Keratinocyte (primary cell): ENCODE measurements at places on chromosomes 16 and 17.

GRCh38 chr16:59470556-59470955, 736.4 kb upstream of the GOT2 start:
- no peak for DNase-seq

- DNase-seq, result no peak
These were observed 65.1 kb downstream of the NOG start for GRCh38 chr17:56658648-56659047.

- DNase-seq, result no peak
These were observed 94.3 kb downstream of the CYLD start for GRCh38 chr16:50836121-50836621.

GRCh38 chr17:75517297-75517865, 1.1 kb downstream of the TSEN54 start:
- no peak for DNase-seq

DNA sequence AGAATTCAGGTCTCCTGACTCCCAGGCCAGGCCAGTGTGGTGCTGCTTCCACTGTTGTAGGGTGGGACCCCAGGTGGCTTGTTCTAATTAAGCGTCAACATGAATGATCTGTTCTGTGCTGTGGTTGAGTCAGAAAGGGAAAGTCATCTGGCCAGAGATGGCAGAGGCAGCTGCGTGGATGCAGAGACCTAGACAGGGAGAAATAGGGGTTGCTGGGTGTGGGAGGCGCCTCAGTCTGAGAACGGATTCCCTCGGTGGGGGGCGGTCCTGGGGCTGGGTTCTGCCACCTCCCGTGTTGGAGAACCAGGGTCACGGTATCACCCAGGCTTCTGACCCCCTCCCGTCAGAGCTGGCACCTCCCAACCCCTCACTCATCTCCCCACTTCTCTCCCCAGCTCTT, 5.6 kb downstream of the FBRS start:
- DNase-seq, result no peak

GRCh38 chr17:61662186-61662585, 71.2 kb upstream of the NACA2 start:
- no peak for DNase-seq

DNA sequence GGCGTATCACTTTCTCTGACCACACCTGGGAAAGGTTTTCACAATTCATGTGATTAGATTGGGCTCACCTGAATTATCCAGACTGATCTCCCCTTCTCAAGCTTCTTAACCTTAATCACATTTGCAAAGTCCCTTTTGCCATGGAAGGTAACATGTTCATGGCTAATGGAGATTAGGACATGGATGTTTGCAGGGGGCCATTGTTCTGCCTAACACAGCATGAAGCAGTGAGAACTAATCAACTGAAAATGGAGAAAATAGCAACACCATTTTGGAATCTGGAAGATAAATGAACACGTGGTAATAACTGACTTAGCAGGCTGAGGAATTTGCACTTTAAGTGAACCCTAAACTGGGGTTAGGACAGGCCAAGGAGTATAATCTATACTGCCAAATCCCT, 25.0 kb upstream of the SBK1 start:
- DNase-seq, result no peak

DNA sequence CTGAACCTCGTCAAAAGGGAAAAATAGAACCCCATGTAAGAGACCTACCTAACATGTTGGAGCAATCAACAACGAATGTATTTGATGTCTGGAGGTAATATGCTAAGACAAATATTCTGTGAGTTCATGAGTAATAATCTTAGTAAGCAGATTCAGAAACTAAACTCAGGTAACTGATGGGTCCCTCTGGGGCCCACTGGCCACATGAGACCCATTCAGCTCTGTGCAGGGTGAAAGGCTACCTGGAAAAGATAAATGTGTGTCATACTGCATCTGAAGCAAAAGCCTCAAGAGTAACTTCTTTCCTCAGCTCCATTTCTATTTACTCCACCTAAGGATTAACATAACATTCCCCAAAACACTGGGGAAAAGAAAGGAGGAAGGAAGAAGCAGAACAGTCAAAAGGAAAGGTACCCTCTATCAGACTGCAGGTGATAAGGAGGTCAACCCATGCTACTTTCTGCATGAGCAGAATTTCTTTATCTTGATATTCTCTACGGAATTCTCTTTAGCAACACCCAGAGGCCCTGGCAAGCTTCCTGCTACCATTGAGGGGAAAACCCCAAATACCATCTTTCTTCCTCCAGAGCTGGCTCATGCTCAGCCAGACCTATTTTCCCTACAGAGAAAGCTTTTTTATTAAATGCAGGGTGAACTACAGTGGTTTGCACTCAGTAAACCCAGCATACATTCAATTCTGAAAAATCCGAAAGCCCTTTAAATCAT, 37.7 kb upstream of the ABCA6 start:
- no peak for DNase-seq

DNA sequence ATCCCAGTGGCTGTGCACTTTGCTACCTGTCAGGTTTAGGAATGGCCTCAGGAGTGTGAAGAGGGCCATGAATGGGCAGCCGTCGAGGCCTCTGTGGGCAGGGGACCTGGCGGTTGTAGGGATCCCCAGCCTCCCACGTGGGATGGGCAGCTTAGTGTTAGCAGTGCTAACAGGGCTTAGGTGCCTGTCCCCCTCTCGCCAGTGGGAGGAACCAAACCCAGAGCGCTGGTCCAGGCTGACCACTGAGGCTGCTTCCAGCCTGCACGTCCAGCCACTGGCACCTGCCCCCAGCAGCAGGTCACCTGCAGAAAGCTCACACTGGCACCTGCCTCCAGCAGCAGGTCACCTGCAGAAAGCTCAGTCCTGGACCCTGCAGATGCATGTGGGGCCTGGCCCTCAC, 162.2 kb upstream of the CIBAR2 start:
- no peak for DNase-seq

GRCh38 chr17:77327566-77328464, 187.0 kb downstream of the SEC14L1 start:
- no peak for DNase-seq

DNA sequence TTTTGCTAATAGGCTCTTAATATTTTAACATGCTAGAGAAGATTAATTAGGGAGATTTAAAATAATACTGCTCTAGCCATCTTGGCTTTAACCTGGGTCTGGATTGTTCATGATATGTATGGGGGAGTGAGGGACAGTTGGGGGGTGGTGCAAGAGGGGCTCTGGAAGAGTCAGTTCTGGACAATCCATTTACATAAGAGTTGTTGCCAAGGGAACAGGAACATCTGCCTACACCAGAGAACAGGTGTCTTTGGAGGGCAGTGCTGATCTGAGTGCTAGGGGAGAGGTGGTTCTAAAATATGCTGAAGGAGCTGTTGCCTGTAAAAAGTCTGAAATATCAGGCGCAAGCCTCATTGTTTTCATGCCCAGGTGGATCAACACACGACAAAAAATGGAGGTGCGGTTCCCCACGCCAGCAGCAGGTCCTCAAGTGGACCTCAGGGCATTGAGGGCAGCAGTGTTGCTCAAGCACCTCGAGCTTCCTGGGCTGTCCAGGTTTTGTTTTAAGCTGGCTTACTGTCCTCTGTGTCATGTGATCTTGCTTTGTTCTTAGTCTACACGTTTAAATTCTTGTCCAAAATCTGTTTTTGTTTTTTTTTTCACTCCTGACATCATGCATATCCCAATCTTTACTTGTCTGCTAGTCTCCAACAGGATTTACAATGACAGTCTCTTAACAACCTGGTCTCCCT, 25.4 kb upstream of the WSB1 start:
- no peak for DNase-seq

GRCh38 chr17:78781104-78781892, 775 bp downstream of the CYTH1 start:
- DNase-seq, result no peak

GRCh38 chr16:89317729-89318429, 100.4 kb downstream of the ZNF778 start:
- DNase-seq, result no peak

DNA sequence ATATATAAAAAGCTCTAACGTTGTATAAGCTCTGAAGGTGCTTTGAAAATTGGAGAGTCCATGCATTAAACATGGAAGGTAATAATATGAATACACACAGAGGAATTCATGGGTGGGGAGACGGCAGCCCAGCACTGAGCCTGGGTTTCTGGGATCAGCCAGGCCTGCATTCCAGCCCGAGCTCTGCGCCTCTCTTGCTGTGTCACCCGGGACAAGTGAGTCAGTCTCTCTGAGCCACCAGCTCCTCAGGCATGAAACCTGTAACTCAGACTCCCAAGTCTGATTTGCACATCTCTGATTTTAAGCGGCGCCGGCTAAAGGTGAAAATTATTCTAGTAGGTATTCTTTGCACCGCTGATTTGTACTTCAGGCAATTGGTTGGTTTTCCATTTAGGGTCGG, 238.8 kb downstream of the MRTFB start:
- peak; percentile 91 for DNase-seq

DNA sequence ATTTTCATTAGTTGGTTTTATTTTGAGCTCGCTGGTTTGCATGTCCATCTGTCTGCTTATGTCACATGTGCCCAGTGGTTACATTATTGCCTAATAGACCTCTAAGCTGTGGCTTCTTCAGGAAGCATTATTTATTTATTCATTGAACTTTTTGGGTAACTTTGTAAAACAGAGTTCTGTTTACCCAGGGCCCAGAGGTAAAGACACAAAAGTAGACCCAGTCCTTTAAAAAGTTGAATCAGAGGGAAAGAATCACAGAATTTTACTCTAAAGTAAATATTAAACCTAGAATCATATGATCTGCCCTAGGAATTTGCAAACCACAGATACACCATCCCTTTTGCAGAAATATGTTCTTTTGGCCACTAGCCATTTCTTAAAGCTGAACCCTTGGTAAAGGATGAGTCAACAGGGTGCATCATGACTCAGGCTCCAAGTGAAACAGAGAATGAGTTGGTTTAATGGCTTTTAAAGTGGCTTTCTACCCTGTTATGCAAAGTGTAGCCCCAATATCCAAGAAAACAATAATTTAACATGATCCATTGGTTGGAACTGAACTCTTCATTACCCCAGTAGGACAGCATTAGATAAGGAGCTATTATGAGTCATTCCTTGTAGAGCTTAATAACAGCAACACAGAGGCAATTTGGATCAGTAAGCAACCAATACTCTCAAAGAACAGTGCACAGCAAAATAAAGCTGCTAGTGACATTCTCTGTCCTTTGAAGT, 236.3 kb downstream of the KCNJ2 start:
- DNase-seq, result peak; percentile 32

DNA sequence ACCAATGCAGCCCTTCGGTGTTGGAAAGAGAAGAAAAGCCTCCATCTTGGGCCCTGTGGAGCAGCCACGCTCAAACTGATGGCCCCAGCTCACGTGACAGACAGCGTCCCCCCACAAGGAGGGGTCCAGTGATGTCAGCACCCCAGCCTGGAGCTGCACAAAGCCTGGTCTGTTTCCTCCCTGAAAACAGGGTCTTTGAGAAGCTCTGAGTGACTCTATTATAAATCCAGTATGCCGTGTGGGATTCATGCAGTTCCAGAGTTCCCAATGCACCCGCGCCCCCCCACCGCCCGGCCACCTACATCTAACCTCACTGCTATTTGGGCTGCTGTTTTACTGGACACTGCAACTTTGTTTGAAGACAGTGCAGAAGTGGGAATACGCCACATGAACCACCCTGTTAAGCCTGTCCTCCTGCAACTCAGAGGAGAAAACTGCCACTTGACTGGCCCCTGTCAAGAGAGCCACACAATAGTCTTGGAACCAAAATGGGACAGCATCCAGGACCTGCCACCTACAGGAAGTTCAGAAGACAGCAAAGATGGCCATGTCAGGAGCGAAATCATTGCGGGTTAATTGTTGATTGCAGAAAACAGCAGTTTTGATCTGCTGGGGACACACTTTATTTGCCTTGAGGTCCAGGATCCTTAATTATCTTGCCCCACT, 33.1 kb downstream of the PMP22 start:
- no peak for DNase-seq

GRCh38 chr17:76570877-76571471, 14.7 kb downstream of the ST6GALNAC2 start:
- DNase-seq, result no peak
